Jurkat, Clone E6-1 (cell line): ENCODE measurements at places on chromosomes 11 and 22.

- no peak for DNase-seq
Observed at GRCh38 chr22:45507798-45508197, 5.1 kb downstream of the FBLN1 start.

DNA sequence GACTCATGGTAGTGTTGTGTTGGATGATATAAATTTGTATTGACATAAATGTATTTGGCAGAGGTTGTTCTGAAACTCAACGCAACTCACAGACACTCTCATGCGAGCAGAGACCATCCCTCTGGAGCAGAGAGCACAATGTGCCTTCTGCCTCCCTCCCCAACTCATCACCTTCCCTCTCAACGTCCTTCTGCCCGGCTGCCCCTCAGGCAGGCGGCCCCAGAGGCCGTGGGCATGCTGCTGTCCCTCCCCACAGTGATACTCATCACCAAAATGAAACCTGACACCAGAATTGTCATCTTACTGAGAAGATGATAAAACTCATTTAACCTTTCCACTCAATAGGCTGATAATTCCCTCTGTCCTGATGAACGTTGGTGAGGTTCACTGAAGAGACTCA is 260.6 kb downstream of the ETS1 start:
- DNase-seq = no peak

DNA sequence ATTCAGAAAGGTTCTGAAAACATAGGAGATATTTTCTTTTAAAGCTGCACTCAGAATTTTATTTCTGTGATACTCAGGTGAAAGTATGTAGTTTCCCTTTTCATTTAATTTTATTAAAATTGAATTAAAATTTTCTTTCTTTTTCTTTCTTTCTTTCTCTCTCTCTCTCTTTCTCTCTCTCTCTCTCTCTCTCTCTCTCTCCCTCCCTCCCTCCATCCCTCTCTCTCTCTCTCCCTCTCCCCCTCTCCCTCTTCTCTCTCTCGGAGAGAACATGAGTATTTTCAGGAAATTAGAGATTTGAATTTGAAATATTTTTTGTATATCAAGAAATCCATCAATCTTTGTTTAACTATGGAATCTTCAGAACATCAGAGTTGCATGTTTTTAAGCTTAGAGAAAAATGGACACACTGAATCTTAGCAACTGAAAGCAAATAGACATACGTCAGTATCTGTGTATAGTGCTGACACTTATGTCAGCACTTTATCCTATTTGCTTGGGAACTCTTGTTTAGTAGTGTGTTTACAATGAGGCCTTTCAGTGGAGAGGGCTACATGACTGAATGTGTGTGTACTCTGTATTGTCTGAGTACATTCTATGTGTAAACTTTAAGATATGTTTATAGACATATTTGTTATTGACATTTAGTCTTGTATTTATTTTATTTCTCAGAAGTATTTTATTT is 44.5 kb downstream of the PDE3B start:
- DNase-seq = no peak

DNA sequence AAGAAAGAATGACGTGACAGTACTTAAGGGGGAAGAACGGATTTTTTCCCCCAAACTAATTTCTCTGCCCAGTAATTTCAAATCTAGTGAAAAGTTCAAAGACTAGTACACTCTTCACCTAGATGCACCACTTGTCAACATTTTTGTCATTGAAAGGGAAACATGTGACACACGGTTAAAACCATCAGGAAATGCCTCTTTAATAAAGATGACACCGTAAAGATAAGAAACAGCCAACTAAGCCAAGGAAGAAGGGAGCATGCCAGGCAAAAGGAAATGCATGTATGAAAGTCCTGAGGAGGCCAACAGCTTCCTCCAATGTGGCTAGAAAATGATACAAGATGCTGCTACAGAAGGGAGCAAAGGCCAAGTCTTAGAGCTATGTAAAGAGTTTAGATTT is 49.4 kb downstream of the RSF1 start:
- DNase-seq = peak; percentile 26

DNA sequence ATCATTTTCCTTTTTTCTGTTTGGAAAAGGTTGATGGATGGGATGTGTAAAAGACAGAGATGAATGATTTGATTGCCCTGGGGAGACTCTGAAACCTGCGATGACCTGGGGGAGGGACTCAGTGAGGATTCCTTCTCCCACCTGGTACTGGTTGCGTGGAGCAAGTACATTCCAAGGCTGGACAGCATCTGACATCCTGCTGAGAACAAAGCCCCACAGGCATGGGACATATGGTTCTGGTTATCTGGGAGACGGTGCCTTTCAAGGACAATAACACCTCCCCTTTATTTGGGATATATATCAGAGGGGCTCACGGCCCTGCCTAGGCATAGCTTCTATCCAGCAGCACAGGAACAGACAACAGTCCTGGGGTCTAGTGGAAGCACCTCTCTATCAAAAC is 527.8 kb downstream of the METTL15 start:
- no peak for DNase-seq

GRCh38 chr11:69501891-69502860 is 20.7 kb downstream of the LINC01488 start:
- DNase-seq = no peak

- no peak for DNase-seq
Observed at GRCh38 chr11:121715405-121715804, 262.6 kb upstream of the SORL1-AS1 start.

GRCh38 chr11:117913736-117914397 is 15.3 kb downstream of the TMPRSS13 start:
- no peak for DNase-seq

- DNase-seq = no peak
Observed at GRCh38 chr22:49590851-49591445, 236.7 kb downstream of the BRD1 start.

DNA sequence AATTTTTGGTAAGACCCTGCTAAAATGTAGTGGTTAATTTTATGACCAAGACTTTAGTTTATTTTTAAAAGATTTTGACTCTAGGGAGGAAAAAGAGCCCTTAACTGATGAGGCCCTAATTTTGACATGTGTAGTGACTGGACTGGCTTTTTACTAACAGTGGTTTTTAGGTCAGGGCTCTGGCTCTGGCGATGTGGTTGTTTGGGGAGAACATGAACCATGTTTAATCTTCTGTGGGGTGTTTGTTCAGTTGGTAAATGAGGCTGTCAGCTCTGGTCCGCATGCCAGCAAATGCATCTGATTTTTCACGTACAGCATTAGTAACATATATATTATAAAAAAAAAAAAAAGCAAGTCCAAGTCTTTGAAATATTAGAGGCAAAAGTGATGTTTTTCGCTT is 104.3 kb downstream of the EXT2 start:
- no peak for DNase-seq

GRCh38 chr11:26043665-26044064 is 288.3 kb upstream of the ANO3 start:
- DNase-seq = no peak
